ENCODE measurements at places on chromosomes 2 and 18.

- DNase-seq, result no peak
Measured at GRCh38 chr2:14520385-14520945, 112.1 kb upstream of the LRATD1 start.

GRCh38 chr18:63407734-63408133 is 14.5 kb downstream of the VPS4B start:
- DNase-seq, result no peak

DNA sequence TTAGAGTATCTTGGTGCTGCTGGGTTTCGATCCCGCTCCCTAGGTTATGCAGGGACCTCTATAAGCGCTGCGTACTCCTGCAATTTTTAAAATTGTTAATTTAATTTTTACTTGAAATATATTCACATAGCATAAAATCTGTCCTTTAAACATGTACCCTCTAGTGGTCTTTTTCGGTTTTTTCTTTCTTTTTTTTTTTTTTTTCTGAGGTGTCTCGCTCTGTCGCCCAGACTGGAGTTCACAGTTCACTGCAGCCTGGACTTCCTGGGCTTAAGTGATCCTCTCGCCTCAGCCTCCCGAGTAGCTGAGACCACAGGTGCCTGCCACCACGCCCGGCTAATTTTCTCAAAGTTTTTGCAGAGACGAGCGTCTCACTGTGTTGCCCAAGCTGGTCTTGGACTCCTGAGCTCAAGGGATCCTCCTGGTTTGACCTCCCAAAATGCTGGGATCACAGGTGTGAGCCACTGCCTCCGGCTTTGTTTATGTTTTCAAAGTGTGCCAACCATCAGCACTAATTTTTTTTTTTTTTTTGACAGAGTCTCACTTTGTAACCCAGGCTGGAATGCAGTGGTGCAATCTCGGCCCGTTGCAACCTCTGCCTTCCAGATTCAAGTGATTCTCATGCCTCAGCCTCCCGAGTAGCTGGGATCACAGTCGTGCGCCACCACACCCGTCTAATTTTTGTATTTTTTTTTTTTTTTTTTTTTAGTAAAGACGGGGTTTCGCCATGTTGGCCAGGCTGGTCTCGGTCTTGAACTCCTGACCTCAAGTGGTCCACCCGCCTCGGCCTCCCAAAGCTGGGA is 585 bp upstream of the MOB1A start:
- no peak for DNase-seq

DNA sequence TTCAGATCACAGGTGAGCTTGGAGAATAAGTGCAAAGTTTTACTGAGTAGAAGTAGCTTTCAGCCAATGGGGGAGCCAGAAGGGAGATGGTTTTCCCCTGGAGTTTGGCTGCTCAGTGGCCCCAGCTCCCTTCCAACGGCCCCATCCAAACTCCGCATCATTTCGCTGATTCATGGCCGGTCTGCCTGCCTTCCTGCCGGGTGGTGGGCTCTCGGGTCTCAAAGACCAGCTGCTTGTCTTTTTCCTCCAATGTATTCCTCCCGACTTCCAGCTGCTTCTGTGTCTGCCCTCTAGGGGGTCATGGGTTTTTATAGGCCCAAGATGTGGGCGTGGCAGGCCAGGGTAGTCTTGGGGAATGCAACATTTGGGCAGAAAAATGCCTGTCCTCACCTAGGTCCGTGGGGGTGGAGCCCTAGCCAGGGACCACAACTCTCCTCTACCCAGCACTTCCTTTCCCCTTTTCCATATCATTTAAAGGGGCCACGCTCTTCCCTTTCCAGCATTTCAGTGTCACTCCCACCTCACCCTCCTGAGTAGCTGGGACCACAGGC is 73.5 kb downstream of the MEX3C start:
- DNase-seq, result no peak

- no peak for DNase-seq
Measured at GRCh38 chr2:232447091-232447620, 8.8 kb upstream of the ALPI start.

GRCh38 chr2:102421890-102422759 is 835 bp upstream of the IL18RAP start:
- DNase-seq, result no peak

All from HCT116 (cell line).